Left lobe of liver (tissue), 2 donors: ENCODE measurements at places on chromosomes 1 and 21. TPM values are rescaled to one million over a fixed set of nuclear protein-coding genes. Genes with fewer than 3 reads are reported as not detected.

- no peak for DNase-seq
These were observed 63.1 kb downstream of the ATP5PO start for GRCh38 chr21:33852485-33852884.

- DNase-seq = no peak
These were observed 4.4 kb downstream of the NME7 start for GRCh38 chr1:169363046-169363730.

GRCh38 chr21:46537026-46537425 lies 67.9 kb downstream of the S100B start:
- DNase-seq = no peak

HMCN1 gene
- total RNA-seq = 8.6 TPM

RBM11 gene
- not detected for total RNA-seq

TMEM51 gene
- 2.4 TPM for total RNA-seq

HSD3B1 gene
- not detected for total RNA-seq
